ENCODE measurements at places on chromosomes 3 and 15.
A peak's percentile ranks its signal among the peaks of the same experiment; 100 is the strongest.

DNA sequence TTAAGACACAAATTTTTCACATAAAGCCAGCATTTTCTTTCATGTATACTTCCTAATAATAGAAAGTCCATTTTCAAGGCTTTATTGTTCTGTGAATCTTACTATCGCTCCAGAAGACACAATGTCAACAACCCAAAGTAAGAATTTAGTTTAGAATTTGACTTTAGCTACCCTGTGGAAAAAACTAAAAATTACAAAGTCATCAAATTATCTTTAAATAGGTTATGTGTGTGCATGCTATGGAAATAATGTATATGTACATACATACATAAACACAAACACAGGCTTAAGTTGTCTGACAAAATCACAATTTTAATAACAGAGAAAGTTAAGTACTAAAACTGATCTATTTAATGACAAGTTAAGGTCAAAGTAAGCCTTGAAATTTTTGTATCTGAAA, 20.2 kb upstream of the XXYLT1 start:
- DNase-seq = no peak

GRCh38 chr15:51496246-51496645, 126.3 kb downstream of the DMXL2 start:
- no peak for DNase-seq

- DNase-seq = no peak
Measured at GRCh38 chr3:100075851-100076730, 38.2 kb downstream of the FILIP1L start.

- DNase-seq = no peak
Measured at GRCh38 chr3:39327053-39327745, 2.3 kb upstream of the CCR8 start.

GRCh38 chr3:175447521-175447920, 588.4 kb downstream of the NAALADL2 start:
- DNase-seq = no peak

- DNase-seq = no peak
Measured at GRCh38 chr3:63920001-63920400, 7.8 kb upstream of the SCAANT1 start.

GRCh38 chr15:64521726-64522164, 61.4 kb downstream of the ZNF609 start:
- peak; percentile 85 for DNase-seq

DNA sequence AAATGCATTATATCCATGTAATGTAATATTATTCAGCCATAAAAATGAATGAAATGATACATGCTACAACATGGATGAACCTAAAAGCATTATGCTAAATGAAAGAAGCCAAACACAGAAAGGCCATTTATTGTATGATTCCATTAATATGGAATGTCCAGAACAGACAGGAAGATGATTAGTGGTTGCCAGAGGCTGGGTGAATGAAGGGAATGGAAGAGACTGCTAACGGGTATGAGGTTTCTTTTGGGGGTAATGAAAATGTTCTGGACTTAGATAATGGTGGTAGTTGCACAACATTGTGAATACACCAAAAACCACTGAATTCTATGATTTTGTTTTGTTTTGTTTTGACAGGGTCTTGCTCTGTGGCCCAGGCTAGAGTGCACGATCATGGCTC, 61.6 kb upstream of the MAP4 start:
- no peak for DNase-seq

DNA sequence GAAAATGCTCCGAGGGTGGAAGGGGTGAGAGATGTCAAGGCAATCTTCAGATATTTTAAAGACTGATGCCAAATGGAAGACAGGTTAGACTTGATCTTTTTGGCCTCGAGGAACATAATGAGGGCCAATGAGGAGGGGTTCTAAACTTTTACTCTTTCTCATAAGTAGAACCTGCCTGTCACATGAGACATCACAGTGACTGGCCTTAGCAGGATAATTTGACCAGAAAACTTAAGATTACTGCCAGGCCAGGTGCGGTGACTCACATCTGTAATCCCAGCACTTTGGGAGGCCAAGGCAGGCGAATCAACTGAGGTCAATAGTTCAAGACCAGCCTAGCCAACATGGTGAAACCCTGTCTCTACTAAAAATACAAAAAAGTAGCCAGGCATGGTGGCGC, 12.2 kb downstream of the TM4SF4 start:
- DNase-seq = no peak

- no peak for DNase-seq
Measured at GRCh38 chr3:170566413-170566812, 19.5 kb downstream of the SLC7A14 start.

DNA sequence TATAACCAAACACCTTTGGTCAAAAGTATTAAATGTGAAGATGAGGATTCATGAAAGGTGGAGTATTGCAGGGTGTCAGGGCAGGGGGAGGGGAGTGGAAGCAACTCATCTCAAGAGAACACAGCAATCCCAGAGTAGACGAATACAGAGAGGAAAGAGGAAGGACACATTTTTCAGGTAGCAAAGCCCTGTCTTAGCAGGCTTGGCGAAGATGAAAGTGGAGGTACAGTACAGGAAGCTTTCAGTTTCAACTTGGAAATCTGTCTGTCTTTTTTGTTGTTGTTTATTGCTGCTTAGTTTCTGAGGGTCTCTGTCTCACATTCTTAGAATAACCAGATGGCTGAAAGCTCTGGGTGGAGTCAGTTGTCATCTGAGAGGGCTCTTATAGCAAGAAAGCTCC, 80.8 kb upstream of the GPR149 start:
- DNase-seq = no peak

GRCh38 chr3:185649414-185649813, 63.3 kb downstream of the SENP2 start:
- DNase-seq = no peak

- DNase-seq = no peak
Measured at GRCh38 chr3:56620371-56620770, 62.7 kb downstream of the TASOR start.

DNA sequence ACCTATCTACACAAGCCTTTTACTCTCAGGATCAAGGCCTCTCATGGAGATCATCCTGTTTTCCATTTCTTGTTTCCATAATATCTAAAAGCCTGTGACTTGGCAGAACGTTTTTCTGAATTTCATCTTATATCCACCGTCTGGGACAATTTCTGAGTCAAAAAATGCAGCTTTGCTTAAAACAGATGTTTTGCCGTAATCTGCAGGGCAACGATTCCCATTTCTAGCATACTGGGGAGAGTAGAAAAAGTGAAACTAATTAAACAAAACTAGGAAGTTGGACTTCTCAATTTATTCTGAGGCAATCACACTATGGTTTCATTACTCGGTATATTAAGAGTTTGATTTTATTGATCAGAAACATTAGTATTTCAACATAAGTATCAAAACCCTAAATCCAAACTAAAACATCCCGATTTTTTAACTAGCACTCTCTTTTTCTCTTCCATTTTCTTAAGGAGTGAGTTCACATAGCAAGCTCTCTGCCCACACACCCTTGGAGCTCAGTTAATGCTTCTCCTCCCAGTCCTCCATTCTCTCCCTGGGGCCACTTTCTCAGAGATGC, 33.6 kb downstream of the SPATA12 start:
- no peak for DNase-seq

- no peak for DNase-seq
Measured at GRCh38 chr3:7589526-7589925, 728.6 kb downstream of the GRM7 start.

- no peak for DNase-seq
Measured at GRCh38 chr15:92109191-92109873, 255.8 kb downstream of the SLCO3A1 start.

DNA sequence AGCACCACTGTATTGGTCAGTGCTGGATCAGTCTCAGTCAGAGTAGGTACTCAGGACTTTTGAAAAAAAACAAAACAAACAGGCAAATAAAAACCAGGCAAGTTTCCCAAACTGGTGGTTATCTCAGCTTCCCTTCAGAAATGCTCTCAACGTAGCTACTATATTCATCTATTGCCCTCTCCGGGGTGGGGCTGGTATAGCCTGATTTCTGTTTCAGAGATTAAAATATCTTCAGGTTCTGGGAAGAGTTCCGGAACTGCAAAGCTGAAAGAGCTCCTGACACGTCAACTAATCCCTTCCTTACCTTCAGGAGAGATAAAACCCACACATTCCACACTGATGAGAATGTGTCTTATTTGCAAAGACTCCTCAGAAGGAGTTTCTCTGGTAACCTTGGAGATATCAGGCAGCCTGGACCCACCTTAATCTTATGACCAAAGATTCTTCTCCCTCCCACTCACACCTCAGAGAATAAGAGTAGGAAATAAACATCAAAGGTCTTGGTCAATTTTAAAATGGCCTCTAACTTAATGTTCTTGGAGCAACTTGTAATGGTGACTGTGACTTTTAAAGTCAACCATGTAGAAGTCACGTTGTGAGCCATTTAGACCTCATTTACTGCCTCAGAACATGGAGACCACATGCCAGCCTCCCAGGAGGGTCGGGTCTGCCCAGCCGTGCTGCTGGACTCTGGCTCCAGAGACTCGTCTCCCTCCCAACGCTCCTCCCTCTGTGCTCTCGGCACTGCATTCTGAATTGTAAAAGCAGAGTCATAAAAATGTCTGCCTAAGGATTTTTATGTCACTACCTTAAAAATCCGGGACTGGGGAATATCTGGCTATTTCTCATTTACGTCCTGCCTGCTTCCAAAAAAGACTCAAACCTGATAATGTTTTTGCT, 53.8 kb downstream of the CDCP1 start:
- peak; percentile 11 for DNase-seq

DNA sequence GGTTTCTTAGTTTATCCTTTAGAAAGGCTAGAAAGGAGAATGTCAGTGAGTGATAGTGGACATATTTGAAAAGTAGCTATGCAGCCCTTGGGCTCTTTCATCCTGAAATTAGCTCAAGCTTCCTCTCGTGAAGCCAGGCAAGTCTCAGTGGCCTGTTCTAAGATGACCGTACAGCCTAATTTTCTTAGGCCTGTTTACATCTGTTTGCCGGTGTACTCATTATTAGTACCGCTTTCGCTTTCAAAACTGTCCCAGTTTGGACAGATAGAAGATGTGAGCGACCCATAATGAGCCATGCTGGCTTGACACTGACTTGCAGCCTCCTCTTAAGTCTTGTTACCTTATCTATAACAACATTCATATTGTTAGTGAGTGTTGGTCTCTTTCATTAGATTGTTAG, 5.7 kb upstream of the ARL14 start:
- no peak for DNase-seq

GRCh38 chr15:80105193-80105592, 45.7 kb downstream of the ZFAND6 start:
- no peak for DNase-seq

GRCh38 chr3:169131690-169132464, 531.6 kb downstream of the MECOM start:
- DNase-seq = no peak

GRCh38 chr15:62464705-62465104, 299.6 kb upstream of the C2CD4B start:
- DNase-seq = peak; percentile 33

DNA sequence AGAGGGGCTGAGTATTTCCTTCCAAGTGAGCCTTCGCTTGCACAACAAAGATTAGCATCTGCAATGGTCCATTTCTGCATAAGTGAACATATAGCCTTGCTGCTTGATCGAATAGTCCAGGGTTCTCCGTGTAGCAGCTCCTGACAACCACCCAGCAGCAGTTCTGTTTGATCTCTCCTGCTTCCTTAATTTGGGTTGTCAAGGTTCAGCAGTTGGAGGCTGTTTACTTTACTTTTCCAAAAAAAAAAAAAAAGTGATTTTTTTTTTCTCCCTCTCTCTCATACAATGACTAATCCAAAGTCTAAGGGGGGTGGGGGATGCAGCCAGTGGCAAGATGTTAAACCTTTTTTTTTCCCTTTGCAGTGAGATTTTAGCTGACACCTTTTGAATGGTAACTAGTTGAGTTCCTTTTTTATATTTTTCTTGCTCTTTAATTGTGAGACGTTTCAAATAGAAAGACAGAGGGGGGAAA, 3.6 kb downstream of the FOXP1 start:
- peak; percentile 44 for DNase-seq

- DNase-seq = no peak
Measured at GRCh38 chr3:152061296-152061695, 187.9 kb downstream of the SUCNR1 start.

- no peak for DNase-seq
Measured at GRCh38 chr15:80871858-80872257, 92.7 kb downstream of the CEMIP start.

GRCh38 chr3:194215392-194215791, 79.4 kb downstream of the HES1 start:
- DNase-seq = no peak

GRCh38 chr15:89761009-89761831, 10.2 kb upstream of the MESP1 start:
- peak; percentile 56 for DNase-seq

DNA sequence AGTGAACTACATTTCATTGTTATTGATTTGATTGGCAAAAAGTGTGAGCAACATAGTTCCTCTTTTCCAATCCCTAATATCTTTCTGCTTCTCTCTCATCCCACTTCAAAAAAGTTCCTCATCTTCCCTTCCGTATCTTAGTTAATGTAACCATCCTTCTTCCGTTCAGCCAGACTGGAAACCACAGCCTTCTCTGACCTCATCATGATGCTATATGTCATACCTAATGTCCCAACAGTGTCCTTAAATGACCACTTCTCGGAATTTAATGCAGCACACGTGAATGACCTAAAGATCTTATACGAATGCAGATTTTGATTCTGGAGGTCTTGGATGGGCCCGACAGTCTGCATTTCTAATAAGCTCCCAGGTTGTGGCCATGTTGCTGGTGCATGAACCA, 320.3 kb upstream of the SATB1 start:
- DNase-seq = no peak

DNA sequence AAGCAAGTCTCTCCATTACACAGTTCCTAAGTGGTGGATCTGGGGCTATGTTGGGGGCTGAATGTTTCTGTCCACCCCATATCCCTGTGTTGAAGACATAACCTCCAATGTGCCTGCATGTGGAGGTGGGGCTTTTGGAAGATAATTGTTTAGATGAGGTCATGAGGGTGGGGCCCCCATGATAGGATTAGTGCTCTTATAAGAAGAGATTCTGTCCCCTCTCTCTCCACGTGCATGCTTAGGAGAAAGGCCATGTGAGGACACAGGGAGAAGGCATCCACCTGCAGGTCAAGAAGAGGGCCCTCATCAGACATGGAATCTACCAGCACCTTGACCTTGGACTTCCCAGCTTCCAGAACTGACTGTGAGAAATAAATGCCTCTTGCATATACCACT, 231.0 kb upstream of the CHRNA7 start:
- peak; percentile 4 for DNase-seq

DNA sequence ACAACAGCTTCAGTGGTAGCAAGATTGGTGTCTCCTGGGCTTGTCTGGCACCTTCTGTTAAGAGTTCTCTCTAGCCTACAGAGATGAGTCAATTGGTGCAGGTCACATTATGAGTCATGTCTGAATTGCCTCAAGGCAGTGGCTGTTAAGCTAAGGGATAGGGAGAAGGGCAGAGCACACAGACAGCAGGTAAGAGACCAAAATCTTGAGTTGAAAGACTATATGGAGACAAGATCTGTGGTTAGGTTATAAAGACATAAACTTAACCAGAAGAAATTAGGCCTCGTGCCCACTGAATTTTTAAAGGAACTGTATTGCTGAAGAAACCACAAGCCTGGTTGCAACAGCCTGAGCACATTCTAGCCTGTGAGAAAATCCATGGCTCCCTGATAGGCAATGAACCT, 19.2 kb upstream of the KPNA1 start:
- DNase-seq = peak; percentile 61

- no peak for DNase-seq
Measured at GRCh38 chr3:15291589-15292541, 40.5 kb downstream of the SH3BP5 start.

GRCh38 chr3:40044487-40044886, 235.1 kb downstream of the MYRIP start:
- DNase-seq = peak; percentile 67
